ENCODE measurements at places on chromosomes 3 and 15. TPM values are rescaled to one million over a fixed set of nuclear protein-coding genes. Genes with fewer than 3 reads are reported as not detected.

PLCH1 gene
- total RNA-seq = 0.06 TPM

FYTTD1 gene
- total RNA-seq = 58.4 TPM

ZNF501 gene
- total RNA-seq = 2.1 TPM

CD200 gene
- 2.2 TPM for total RNA-seq

EFCC1 gene
- total RNA-seq = 0.43 TPM

GOLGA6L10 gene
- total RNA-seq = 0.72 TPM

CRABP1 gene
- total RNA-seq = not detected
